ENCODE measurements at places on chromosomes 1 and 21.

- no peak for DNase-seq
Measured at GRCh38 chr1:57741521-57741920, 317.7 kb upstream of the DAB1 start.

- no peak for DNase-seq
Measured at GRCh38 chr1:151990058-151990855, 3.4 kb downstream of the S100A10 start.

- DNase-seq = no peak
Measured at GRCh38 chr1:36570478-36571060, 87.9 kb upstream of the CSF3R start.

DNA sequence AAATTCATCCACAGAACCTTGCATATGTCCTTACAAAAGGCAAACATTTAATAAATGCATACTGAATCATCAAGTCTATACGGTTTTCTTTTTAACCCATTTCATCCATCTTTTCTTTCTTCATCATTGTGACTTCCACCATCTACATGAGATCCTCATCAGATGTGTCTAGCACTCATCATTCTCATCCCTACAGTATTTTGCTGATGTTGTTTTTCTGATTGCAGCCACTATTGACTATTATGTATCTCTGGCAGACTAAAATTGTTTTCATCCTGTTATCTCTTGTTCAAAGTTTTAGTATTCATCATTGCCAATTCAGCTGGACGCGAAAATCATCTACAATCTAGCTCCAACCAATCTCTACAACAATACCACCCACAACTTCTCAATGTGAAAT lies 5.9 kb downstream of the LRIF1 start:
- no peak for DNase-seq

DNA sequence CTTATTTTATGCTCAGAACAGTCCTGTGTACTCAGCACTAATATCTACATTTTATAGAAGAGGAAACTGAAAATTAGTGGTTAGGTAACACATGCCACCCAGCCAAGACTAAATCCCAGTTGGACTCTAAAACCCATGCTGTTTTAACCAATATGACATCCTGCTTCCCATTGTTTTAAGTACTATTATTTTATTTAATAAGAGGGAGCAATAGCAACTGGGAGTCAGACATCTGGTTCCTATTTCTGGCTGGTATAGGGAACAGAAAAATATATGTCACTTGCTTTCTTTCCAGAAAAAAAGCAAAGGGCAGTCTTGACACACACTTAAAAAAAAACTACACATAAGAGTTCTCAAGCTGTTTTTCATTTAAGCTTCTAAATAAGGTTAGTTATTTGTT lies 11.9 kb downstream of the KLHL12 start:
- no peak for DNase-seq

DNA sequence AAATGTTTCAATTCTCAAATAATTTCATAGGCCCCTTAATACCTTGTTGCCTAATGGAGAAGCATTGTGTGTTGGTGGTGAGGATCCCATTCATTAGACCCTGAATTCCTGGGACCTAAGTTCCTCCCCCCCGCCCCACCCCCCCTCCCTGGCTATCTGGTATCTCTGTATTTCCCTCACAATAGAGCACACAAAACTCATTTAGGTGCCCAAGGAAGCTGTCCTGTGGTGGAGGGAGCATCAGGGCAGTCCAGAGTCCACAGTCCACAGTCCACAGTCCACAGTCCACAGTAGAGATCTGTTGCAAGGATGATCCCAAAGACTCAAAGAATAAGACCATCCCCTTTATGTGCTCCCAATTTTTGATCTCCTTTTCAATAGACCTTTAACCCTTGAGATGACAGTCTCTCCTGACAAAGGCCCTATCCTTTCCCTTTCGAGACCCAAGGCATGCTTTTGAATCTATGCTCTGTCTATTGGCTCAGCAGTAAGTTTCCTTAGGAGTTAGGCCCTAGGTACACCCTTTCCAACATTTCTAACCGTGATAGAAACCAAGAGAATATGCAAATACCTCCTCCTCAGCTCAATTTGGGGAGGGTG lies 123.9 kb downstream of the ZBTB18 start:
- no peak for DNase-seq
